ENCODE measurements at places on chromosomes 6 and 20.
A peak's percentile ranks its signal among the peaks of the same experiment; 100 is the strongest.

DNA sequence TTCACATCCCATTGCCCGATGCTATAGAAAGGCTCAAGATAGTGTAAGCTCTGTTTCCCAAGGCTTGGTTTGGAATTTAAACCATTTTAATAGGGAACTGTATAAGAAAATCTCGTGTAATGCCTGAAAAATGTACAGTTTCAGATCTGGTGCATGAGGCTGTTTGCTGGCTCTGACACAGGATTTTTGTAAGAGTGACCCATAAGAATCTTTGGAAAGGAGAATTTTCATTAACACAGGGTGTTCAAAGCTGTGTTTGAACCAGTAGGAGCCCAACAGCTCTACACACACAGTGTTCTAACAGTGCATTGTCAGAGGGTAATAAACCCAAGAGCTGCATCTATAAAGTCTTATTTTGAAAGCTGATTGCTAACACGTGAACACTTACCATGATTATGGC lies 293.5 kb downstream of the PRL start:
- H3K36me3 ChIP-seq: no peaks in the 10 kb centered on the region
- H3K27me3 ChIP-seq: no peaks in the 10 kb centered on the region
- H3K4me1 ChIP-seq: no peaks in the 10 kb centered on the region
- peak; percentile 64 for DNase-seq
- no peak overlapping the region for H3K4me3 ChIP-seq

GRCh38 chr6:62391358-62391757 lies 105.3 kb upstream of the KHDRBS2 start:
- no peak overlapping the region for H3K27ac ChIP-seq
- no peak for DNase-seq
- H3K27me3 ChIP-seq: no peaks in the 10 kb centered on the region
- H3K4me1 ChIP-seq: no peaks in the 10 kb centered on the region
- no peak overlapping the region for H3K4me3 ChIP-seq

DNA sequence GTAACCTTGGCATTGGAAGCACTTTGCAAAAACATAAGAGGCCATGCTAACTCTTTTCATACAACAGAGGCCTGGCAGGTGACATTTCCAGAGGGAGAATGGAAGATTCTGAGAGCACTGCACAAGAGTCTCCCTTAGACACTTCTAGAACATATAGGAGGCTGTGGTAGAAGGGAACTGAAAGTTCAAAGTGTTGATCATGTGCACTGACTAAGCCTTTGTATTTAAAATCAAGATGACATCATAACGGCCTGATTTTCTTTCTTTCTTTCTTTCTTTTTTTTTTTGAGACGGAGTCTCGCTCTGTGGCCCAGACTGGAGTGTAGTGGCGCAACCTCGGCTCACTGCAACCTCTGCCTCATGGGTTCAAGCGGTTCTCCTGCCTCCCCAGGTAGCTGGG lies 26.8 kb upstream of the DNAAF9 start:
- no peak for DNase-seq
- no peaks in the 10 kb centered on the region for H3K36me3 ChIP-seq
- H3K27ac ChIP-seq: no peak overlapping the region
- H3K27me3 ChIP-seq: no peaks in the 10 kb centered on the region
- no peak overlapping the region for H3K4me3 ChIP-seq

GRCh38 chr20:49587111-49587570 lies 19.2 kb upstream of the PTGIS start:
- H3K4me3 ChIP-seq: no peak overlapping the region
- H3K27me3 ChIP-seq: no peaks in the 10 kb centered on the region
- H3K27ac ChIP-seq: no peak overlapping the region
- peaks cover 51% of the 10 kb centered on the region for H3K4me1 ChIP-seq

- H3K4me3 ChIP-seq: no peak overlapping the region
- DNase-seq: no peak
- H3K27me3 ChIP-seq: no peaks in the 10 kb centered on the region
- no peak overlapping the region for H3K27ac ChIP-seq
- peaks cover 18% of the 10 kb centered on the region for H3K4me1 ChIP-seq
Measured at GRCh38 chr6:11650025-11650696, 112.6 kb downstream of the TMEM170B start.

DNA sequence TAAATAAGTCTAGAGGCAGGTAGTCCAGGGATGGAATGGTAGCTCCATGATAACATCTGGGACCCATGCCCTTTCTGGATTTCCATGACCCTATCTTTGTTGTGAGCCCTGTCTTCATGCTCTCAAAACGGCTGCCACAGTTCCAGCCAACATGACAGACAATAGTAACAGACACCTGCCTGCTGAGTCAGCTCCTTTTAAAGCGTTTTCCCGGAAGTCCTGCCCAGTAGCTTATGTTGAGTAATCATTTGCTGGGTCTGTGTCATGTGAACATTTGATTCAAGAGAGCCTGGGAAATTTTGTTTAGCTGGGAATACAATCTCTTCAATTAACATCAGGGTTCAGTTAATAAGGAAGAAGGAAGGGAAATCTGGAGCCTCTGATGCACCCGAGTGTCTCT lies 262.2 kb upstream of the SULF2 start:
- H3K27ac ChIP-seq: no peak overlapping the region
- no peaks in the 10 kb centered on the region for H3K36me3 ChIP-seq
- DNase-seq: no peak
- no peaks in the 10 kb centered on the region for H3K4me1 ChIP-seq

GRCh38 chr20:2756056-2756611 lies 44.3 kb downstream of the CPXM1 start:
- H3K27ac ChIP-seq: no peak overlapping the region
- peaks cover 11% of the 10 kb centered on the region for H3K27me3 ChIP-seq
- DNase-seq: no peak
- H3K4me1 ChIP-seq: peaks cover 23% of the 10 kb centered on the region

DNA sequence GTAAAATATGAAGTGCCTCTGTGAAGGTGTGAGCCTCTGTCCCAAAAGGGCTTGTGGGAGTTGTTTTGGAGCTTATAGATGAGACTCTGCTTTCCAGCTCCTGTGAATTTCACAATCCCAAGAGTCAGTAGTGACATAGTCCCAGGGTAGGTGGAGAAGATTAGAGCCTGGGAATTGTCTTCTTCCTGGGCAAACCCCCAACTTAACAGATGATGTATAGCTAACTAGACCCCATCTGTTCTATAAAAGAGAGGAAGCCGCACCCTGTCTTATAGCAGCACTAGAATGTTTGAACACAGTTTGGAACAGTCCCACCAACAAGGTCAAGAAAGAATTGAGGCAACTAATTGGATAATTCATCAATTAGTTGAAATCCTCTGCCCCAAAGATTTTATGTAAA lies 294.7 kb downstream of the ZNF217 start:
- H3K36me3 ChIP-seq: no peaks in the 10 kb centered on the region
- peak; percentile 35 for DNase-seq
- H3K4me1 ChIP-seq: peaks cover 20% of the 10 kb centered on the region
- H3K27me3 ChIP-seq: no peaks in the 10 kb centered on the region

GRCh38 chr6:101181006-101181405 lies 212.5 kb upstream of the GRIK2 start:
- H3K4me3 ChIP-seq: no peak overlapping the region
- H3K27ac ChIP-seq: no peak overlapping the region
- DNase-seq: no peak
- no peaks in the 10 kb centered on the region for H3K4me1 ChIP-seq
- no peaks in the 10 kb centered on the region for H3K36me3 ChIP-seq
- no peaks in the 10 kb centered on the region for H3K27me3 ChIP-seq

- no peak for DNase-seq
- H3K4me1 ChIP-seq: peaks cover 38% of the 10 kb centered on the region
- H3K36me3 ChIP-seq: no peaks in the 10 kb centered on the region
Measured at GRCh38 chr6:105994118-105994590, 92.0 kb upstream of the PRDM1 start.

DNA sequence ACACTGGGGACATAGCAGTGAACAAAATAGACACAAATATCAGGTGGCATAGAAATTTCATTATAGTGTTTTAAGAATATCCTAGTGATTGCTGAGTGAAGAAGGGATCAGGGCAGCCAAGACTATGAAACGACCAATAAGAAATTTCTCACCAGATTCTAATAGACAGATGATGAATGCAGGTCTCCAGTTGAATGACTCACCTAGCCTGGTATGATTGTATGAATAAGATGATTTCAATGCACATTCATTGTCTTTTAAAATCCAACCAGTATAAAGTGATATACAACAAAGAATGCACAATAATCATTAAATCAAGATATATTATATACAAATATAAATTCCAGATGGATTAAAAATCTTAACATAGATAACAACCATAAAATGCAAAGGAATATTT lies 124.5 kb upstream of the TENT5A start:
- no peak overlapping the region for H3K4me3 ChIP-seq
- H3K4me1 ChIP-seq: no peaks in the 10 kb centered on the region
- no peak for DNase-seq
- H3K36me3 ChIP-seq: no peaks in the 10 kb centered on the region

GRCh38 chr6:98601716-98602115 lies 232.7 kb upstream of the POU3F2 start:
- H3K4me3 ChIP-seq: no peak overlapping the region
- no peaks in the 10 kb centered on the region for H3K36me3 ChIP-seq
- no peaks in the 10 kb centered on the region for H3K4me1 ChIP-seq

- DNase-seq: no peak
- H3K4me3 ChIP-seq: no peak overlapping the region
- peaks cover 20% of the 10 kb centered on the region for H3K4me1 ChIP-seq
- no peaks in the 10 kb centered on the region for H3K36me3 ChIP-seq
Measured at GRCh38 chr6:128336436-128337095, 183.8 kb downstream of the PTPRK start.

DNA sequence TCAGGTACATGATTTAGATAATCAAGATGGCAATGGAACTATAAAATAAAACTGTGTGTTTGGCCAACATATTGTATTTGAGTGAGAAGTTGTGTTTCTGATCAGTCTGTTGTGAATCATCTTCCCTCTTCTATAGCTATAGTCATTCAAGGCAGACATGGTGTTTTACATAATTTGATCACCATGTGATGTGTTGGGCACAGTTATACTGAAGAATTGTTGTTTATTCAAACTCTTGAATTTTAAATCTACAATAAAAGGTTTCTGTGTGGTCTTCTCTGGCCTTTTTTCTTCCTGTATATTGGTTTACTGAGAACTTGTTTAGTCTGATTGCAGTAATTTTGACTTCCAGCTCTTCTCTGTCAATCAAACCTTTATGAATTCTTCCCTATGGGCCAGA lies 4.4 kb downstream of the RNF182 start:
- no peak overlapping the region for H3K27ac ChIP-seq
- peaks cover 14% of the 10 kb centered on the region for H3K4me1 ChIP-seq
- H3K27me3 ChIP-seq: no peaks in the 10 kb centered on the region
- DNase-seq: no peak
- no peaks in the 10 kb centered on the region for H3K36me3 ChIP-seq

GRCh38 chr6:33812669-33813068 lies 8.9 kb upstream of the MLN start:
- no peak overlapping the region for H3K27ac ChIP-seq
- H3K4me3 ChIP-seq: no peak overlapping the region
- peaks cover 10% of the 10 kb centered on the region for H3K4me1 ChIP-seq
- H3K36me3 ChIP-seq: no peaks in the 10 kb centered on the region
- DNase-seq: peak; percentile 35

Measured in stomach (tissue), 19 donors.